ENCODE measurements at places on chromosomes 2 and 18.

GRCh38 chr18:75200071-75200470 lies 8.9 kb downstream of the PTGR3 start:
- no peak for DNase-seq

GRCh38 chr2:96533292-96534073 lies 3.1 kb upstream of the ARID5A start:
- DNase-seq = no peak

- no peak for DNase-seq
Measured at GRCh38 chr2:181462033-181462432, 4.8 kb downstream of the ITGA4 start.

- DNase-seq = no peak
Measured at GRCh38 chr2:74444498-74445318, 3.0 kb upstream of the RTKN start.

- DNase-seq = no peak
Measured at GRCh38 chr2:71679491-71679890, 226.1 kb downstream of the DYSF start.

- DNase-seq = no peak
Measured at GRCh38 chr18:35635170-35635569, 53.6 kb downstream of the GALNT1 start.

DNA sequence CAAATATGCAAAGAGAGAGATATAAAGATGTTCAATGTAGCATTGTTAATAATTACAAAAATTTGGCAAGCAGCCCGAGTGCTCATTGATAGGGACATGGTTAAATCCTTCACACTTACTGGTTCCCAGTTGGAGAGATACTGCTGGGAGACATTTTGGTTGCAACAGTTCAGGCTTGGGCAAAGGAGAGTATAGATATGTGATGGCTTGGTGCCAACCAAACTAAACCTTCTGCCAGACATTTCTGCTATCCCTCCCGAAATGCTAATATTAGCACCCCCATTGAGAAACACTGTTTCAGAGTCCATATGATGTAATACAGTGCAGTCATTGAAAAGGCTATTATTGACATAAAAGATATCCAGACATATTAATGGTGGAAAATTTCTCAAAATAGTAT lies 11.5 kb downstream of the GEN1 start:
- no peak for DNase-seq

DNA sequence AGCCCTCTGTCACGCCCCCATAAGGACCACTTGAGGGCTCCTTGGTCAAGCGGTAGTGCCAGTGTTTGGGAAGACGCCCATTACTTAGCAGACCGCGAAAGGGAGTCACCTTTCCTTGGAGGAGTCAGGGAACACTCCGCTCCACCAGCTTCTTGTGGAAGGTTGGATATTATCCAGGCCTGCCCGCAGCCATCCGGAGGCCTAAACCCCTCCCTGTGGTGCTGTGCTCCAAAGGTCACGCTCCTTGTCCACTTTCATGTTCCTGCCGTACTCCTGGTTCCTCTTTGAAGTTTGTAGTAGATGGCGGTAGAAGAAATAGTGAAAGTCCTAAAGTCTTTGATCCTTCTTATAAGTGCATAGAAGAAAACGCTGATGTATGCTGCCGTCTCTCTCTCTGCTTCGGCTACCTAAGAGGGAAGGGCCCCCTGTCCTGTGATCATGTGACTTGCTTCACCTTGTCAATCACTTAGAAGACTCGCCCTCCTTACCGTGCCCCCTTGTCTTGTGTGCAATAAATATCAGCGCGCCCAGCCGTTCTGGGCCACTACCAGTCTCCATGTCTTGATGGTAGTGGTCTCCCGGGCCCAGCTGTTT lies 1.7 kb upstream of the CATIP start:
- no peak for DNase-seq

Data from germinal center (tissue), 1 donor.